AG04450 (cell line): ENCODE measurements at places on chromosomes 6 and 20.

DNA sequence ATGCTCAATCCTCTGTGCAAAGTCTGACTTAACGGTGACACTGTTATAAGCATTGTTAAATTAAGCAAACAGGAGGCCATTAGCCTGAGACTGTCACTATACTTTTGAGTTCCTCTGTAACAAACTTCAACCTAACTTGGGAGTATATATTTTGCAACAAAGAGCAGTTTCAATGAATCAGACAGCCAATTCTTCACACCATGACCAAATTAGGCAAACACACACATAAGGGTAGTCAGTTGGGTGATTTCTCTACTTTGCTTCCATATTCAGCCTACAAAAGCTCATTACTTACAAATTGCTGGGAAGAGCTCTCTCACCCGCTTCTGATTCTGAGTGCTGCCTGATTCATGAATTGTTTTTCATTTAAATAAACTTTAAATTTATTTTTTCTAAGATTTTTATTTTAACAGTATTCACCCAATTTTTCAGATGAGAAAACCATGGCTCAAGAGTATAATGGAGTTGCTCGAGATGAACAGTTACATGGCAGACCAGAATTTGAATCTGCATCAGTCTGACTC lies 60.5 kb downstream of the HACE1 start:
- no peak for DNase-seq

- DNase-seq: no peak
Measured at GRCh38 chr6:141667580-141668309, 465.0 kb upstream of the GJE1 start.

GRCh38 chr6:74115674-74116073 lies 419.7 kb downstream of the CD109 start:
- DNase-seq: no peak

GRCh38 chr20:40359131-40359912 lies 329.7 kb downstream of the MAFB start:
- no peak for DNase-seq

DNA sequence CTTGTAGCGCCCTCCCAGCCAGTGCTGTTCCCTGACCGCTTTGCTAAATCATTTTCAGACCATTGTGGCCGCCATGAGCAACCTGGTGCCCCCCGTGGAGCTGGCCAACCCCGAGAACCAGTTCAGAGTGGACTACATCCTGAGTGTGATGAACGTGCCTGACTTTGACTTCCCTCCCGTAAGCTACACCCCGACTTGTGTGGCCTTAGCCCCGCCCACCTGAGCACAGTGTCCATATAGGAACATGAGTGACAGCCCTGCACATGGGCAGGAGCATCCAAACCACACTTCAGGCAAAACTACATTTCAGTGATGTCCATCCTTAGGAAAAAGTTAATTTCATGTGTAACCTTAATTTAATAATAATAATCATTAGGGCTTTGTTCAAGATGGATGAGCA lies 51.1 kb downstream of the GNAS start:
- DNase-seq: no peak

DNA sequence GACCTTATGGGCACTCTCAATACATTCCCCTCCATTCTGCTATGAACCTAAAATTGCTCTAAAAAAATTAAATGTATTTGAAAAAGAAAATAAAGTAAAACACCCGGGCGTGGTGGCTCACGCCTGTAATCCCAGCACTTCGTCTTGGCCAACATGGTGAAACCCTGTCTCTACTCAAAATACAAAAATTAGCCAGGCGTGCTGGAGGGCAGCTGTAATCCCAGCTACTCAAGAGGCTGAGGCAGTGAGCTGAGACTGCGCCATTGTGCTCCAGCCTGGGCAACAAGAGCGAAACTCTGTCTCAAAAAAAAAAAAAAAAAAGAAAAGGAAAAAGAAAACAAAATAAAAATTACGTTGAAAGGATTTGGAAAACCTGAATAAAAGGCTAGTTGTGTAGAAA lies 60.5 kb downstream of the CD164 start:
- DNase-seq: no peak

DNA sequence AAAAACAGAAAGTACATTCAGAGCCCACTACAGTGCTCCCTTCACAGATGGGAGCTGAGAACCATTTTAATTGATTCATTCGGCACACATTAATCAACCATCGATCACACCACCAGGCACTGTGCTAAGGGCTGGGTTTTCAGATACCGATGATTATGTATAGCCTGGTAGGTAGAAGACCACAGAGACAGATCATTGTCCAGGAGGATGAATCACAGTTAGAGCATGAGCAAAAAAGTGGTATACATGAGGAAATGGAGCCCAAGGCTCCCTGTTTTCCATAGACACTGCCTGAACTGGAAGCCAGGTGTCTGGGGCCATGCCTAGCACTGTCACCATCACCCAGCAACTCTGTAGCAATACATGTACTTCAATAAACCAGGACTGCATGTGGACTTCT lies 9.0 kb upstream of the PRDM1 start:
- no peak for DNase-seq

DNA sequence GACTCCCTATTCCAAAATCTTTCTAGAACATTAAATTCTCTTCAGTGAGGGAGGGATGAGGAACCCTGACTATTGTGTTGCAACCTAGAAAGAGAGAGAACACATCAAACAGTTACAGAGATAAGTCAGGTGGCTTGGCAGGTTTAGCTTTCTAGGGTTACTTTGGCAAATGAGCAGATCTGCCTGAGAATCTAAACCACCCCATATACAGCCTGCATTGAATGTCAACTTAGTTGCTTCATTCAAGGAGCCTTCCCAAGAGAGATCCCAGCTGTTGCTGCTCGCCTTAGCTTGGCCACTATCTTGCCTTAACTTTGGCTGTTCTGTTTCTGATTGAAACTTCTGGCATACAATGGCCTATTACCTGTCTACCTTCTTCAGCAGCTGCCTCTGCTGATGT lies 74.7 kb upstream of the TCF21 start:
- peak; percentile 52 for DNase-seq

- DNase-seq: no peak
Measured at GRCh38 chr6:168374051-168374502, 54.5 kb upstream of the DACT2 start.
